Activated CD8-positive, alpha-beta T cell treated with anti-CD3 and anti-CD28 coated beads, Interleukin-2, amount 10 ng/mL, durations not matched to agents 7 days and 5 days (primary cell): ENCODE measurements at places on chromosomes 1 and 21. TPM values are rescaled to one million over a fixed set of nuclear protein-coding genes. Genes with fewer than 3 reads are reported as not detected.

DNA sequence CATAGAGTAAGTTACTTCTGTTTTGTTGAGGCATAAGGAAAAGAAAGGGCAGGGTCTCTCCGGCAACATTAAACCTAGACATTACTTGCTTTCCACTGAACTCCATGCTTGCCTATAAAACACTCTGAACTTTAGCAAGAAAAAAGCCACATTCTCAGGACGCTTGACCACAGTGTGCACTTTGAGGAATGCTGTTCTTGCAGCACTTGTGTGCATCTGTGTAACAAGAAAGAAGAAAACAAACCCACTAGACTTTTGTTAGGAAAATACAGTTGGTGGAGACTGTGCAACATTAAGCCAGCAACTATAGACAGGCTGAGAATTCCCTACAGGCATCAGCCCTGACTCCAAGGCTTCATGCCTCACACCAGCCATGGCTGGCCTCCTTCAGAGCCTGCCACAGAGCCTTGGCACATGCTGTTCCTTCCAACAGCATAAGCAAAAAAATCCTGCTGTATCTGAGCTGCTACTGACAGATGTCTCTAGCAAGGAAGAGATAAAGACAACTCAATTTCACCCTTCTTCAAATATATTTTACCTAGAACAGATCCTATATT lies 5.8 kb downstream of the PDZK1 start:
- DNase-seq = no peak

DNA sequence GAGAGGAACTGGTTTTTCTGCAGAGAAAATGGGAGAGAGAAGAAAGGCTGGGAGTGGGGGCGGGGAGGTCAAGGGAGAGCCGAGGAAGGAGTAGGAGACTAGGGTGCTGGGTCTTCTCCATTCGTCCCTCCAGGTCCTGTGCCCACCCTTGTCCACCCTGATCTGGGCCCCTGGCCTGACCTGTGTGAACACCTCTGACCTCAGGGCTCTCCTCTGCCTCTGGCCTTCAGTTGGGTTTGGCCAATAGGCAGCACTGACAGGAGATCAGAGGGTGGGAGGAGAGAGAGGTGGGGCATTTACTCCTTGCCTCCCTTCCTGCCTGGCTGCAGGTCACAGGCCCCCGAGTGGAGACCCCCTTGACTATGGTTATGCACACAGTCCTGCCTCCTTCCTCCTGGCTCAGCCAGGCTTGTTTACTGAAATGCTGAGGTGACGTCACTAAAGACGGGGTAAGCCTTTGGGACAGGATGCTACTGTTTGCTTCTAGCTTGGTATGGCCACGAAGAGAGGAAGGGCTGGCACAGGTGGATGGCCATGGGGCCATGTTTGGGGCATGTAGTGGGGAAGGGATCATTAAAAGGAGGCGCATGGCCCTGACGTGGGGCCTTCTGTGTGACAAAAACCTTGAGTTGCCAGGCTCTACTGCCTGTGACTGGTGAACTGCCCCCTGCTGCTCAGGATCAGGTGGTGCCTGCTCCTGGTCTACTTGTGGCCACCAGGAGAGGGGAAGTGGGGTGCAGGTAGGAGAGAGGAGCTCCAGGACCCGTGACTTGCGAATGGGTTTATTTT lies 248.7 kb upstream of the CSF3R start:
- no peak for DNase-seq

- no peak for DNase-seq
These were observed 989 bp upstream of the PIGR start for GRCh38 chr1:206947255-206947654.

HES3 gene
- not detected for total RNA-seq

F3 gene
- not detected for total RNA-seq

HCN3 gene
- total RNA-seq = 5.1 TPM
